Esophagus squamous epithelium (tissue), 5 donors: ENCODE measurements at places on chromosomes 16 and 17.

- H3K4me3 ChIP-seq: no peak overlapping the region
- no peak for DNase-seq
- no peaks in the 10 kb centered on the region for H3K36me3 ChIP-seq
Observed at GRCh38 chr16:86079255-86079885, 180.4 kb downstream of the IRF8 start.

- H3K4me3 ChIP-seq: no peak overlapping the region
- no peaks in the 10 kb centered on the region for H3K36me3 ChIP-seq
- no peak for DNase-seq
- no peaks in the 10 kb centered on the region for H3K27me3 ChIP-seq
Observed at GRCh38 chr16:81514041-81514559, 69.5 kb downstream of the CMIP start.

GRCh38 chr16:73483934-73484711 is 436.2 kb upstream of the ZFHX3 start:
- H3K27ac ChIP-seq: no peak overlapping the region
- no peak overlapping the region for H3K4me3 ChIP-seq
- no peaks in the 10 kb centered on the region for H3K36me3 ChIP-seq

DNA sequence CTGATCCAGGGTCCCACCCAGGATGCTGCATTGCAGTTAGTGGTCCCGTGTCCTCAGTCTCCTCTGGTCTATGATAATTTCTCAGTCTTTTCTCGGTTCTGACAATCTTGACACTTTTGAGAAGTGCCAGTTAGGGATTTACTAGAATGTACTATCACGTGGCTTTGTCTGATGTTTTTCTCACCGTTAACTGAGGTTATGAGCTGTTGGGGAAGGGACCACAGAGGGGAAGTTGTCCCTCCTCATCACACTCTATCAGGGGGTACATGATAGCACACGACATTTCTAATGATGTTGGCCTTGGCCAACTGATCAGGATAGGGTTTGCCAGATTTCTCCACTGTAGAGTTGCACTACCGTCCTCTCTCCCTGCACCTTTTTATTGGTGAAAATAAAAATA is 250.9 kb upstream of the SDK2 start:
- H3K4me1 ChIP-seq: no peaks in the 10 kb centered on the region
- DNase-seq: no peak
- H3K36me3 ChIP-seq: no peaks in the 10 kb centered on the region
- H3K27ac ChIP-seq: no peak overlapping the region
- H3K27me3 ChIP-seq: no peaks in the 10 kb centered on the region

- no peaks in the 10 kb centered on the region for H3K27me3 ChIP-seq
- H3K4me3 ChIP-seq: peak overlapping the region; percentile 98
- no peak overlapping the region for H3K27ac ChIP-seq
- peaks cover 85% of the 10 kb centered on the region for H3K4me1 ChIP-seq
- DNase-seq: no peak
- H3K36me3 ChIP-seq: no peaks in the 10 kb centered on the region
Observed at GRCh38 chr16:3876695-3877094, 3.8 kb downstream of the CREBBP start.

DNA sequence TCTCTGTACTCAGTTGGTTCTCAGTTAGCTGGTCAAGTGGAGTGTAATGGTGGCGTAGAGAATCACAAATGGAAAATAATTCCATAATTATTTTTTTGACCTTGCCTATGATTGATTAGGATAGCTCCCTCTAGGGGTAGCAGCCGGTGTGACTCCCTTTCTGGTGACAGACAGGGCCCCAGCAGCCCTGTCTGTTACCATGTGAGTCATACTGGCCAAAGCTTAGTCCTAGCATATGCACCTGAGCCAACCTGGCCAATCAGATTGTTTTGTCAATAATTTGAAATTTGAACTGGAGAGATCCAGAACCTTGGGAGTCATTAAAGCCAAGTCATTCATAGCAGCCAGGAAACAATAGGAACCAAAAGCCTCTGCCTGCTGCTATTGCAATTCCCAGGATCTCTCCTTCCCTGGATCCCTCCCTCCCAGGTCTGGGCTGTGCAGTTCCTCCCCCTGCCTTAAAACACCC is 5.6 kb downstream of the PNPO start:
- H3K27me3 ChIP-seq: no peaks in the 10 kb centered on the region
- H3K4me3 ChIP-seq: no peak overlapping the region

DNA sequence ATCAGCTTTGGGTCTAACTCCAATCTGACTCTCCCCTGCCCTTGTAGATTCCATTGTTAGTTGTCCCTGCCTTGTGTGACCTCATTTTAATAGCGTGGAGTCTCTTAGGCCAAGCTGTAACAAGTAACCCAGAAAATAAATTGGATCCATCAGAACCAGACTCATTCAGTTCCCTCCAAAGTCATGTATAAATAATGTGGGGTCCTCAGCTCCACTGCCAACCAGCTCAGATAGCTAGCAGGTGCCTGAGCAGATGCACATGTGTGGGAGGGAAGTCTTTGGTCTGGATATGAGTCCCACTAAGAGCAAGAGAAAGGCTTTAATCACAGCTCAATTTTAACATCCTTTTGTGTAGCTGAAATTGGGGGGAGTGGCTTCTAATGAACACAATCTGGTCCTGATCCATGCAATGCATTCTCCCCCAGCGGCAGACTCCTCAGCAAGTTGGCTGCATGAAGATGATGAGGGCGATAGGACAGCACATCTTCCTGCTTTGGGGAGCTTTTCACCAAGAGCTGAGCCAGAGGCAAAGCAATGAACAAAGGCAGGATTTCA is 151.6 kb downstream of the ABCC12 start:
- H3K4me1 ChIP-seq: no peaks in the 10 kb centered on the region
- no peak overlapping the region for H3K4me3 ChIP-seq
- no peaks in the 10 kb centered on the region for H3K36me3 ChIP-seq
- no peak for DNase-seq
- H3K27ac ChIP-seq: no peak overlapping the region

DNA sequence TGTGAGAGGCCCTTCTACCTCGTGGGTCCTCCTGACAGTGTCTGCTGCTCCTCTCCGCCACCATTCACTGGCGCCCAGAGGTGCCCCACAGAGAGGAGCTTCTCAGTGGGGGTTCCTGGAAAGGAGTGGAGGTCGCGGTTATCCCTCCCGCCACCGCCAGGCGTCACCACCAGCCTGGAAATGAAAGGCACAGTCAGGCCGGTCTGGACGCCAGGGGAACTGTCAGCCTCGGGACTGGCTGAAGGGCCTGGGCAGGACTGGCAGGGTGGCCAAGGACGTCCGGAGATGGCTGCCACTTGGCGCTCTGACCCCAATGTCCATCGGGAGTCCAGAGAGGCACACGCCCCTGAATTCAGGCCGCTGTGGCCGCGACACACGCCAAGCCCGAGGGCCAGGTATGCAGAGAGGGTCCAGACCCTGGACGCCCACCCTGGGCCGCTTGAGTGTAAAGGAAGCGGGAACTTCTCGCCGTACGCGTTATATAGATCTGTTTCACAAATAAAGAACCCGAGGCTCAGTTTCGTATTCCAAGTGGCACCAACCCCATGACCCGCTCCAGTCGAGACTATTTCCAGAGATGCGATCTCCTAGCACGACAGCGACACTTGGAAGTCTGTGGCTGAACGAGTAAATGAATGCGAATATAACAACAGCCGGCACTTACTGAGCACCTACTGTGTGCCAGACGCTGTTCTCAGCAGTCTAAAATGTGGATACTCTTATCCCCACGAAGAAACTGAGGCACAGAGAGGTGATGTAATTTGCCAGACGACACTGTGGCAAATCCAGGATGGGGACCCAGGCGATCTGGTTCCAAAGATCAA is 7.6 kb upstream of the NXPH3 start:
- peak overlapping the region; percentile 61 for H3K4me3 ChIP-seq
- peak; percentile 33 for DNase-seq
- peaks cover 8% of the 10 kb centered on the region for H3K4me1 ChIP-seq
- peak overlapping the region; percentile 57 for H3K27ac ChIP-seq
- H3K27me3 ChIP-seq: no peaks in the 10 kb centered on the region

- no peaks in the 10 kb centered on the region for H3K36me3 ChIP-seq
- DNase-seq: no peak
- no peaks in the 10 kb centered on the region for H3K27me3 ChIP-seq
- H3K4me3 ChIP-seq: no peak overlapping the region
- H3K27ac ChIP-seq: no peak overlapping the region
- H3K4me1 ChIP-seq: no peaks in the 10 kb centered on the region
Observed at GRCh38 chr16:73713778-73714495, 582.7 kb upstream of the PSMD7 start.

DNA sequence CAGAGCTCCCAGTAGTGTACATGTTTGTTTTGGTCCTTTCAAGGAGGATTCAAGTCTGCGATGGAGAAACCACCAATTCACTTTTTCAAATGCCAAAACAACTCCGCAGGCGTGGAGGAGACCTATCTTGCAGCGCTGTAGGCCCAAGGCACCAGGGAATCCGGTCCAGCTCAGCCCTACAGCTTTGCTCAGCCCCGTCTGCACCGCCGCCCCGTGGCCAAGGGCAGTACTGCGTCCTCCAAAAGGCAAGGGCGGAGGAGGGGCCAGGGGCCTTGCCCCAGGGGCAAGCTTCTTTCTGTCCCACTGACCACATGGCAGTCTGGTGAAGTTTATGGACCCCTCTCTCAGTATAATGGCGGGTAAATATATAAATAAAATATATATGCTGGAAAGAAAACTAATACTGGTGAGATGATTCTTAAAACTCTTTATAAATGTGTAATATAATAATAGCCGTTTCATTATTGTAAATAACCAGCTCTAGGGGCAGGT is 709 bp upstream of the CD300LG start:
- no peak for DNase-seq
- H3K36me3 ChIP-seq: no peaks in the 10 kb centered on the region
- peaks cover 15% of the 10 kb centered on the region for H3K27me3 ChIP-seq
- peak overlapping the region; percentile 33 for H3K27ac ChIP-seq
- H3K4me3 ChIP-seq: no peak overlapping the region

DNA sequence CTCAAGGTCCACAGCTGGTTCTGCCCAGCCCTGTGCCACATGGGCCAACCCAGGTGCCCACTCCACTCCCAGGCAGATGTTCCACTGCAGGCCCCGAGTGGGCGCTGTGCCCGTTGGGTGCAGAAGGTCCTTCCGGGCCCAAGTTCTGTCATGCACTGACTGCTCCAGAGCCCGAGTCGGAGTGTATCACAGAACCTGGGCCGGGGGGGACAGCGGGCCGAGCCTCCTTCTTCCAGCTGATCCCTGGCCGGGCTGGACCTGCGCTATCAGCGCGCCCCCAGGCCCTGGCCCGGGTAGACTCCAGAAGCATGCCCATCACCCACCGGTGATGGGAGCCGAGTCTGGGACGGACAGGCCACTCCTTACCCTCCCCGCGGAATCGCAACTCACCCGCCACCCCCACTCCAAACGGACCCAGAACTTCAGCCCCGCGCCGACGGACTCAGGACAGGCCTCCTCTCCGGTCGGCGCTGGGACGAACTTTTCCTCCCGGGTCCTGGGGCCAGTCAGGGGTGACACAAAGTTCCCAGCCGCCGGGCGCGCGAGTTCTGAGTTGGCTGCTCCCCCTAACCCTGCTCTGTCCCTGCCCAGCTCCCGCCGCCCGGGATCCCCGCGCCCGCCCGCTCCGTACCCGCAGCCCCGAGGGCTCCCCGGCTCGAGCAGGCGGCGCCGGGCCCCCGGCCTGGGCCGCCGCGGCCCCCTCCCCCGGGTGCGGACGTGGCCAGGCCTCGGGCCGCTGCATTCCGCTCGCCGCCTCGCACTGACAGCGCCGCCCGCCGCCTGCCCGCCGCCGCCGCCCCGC is at the start of gene COPZ2:
TSS of gene COPZ2 (minus strand) at position 762 of the 802 bp plus-strand sequence. CDS start at position 742, 20 bp downstream.
- DNase-seq: no peak
- peaks cover 6% of the 10 kb centered on the region for H3K4me1 ChIP-seq
- H3K4me3 ChIP-seq: peak within 1 kb of the TSS; percentile 69
- no peaks in the 10 kb centered on the region for H3K36me3 ChIP-seq

- H3K27me3 ChIP-seq: no peaks in the 10 kb centered on the region
- peak overlapping the region; percentile 91 for H3K27ac ChIP-seq
- H3K36me3 ChIP-seq: peaks cover 21% of the 10 kb centered on the region
- DNase-seq: peak; percentile 53
- peaks cover 88% of the 10 kb centered on the region for H3K4me1 ChIP-seq
- H3K4me3 ChIP-seq: peak overlapping the region; percentile 52
Observed at GRCh38 chr17:17823433-17824118, 13.2 kb downstream of the SREBF1 start.

DNA sequence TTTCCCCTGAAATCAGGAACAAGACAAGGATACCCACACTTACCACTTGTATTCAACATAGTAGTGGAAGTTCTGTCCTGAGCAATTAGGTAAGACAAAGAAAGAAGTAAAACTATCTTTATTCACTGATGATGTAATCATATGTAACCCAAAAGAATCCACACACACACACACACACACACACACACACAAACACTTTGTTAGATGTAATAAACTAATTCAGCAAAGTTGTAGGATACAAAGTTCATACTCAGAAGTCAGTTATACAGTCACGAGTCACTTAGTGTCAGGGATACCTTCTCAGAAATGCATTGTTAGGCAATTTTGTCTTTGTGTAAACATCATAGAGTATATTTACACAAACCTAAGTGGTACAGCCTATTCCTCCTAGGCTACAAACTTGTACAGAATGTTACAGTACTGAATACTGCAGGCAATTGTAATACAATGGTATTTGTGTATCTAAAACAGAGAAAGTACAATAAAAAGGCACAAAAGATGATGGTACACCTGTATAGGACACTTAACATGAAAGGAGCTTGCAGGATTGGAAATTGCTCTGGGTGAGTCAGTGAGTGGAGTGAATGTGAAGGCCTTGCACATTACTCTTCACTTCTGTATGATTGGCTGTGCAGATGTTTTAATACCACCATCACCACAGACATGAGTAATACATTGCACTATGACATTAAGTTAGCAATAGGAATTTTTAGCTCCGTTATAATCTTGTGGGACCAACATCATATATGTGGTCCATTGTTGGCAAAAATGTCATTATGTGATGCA is 370.1 kb downstream of the ZFHX3 start:
- H3K36me3 ChIP-seq: no peaks in the 10 kb centered on the region
- no peak overlapping the region for H3K4me3 ChIP-seq
- H3K27ac ChIP-seq: no peak overlapping the region
- H3K27me3 ChIP-seq: no peaks in the 10 kb centered on the region

GRCh38 chr16:9102943-9103342 is 11.5 kb downstream of the HAPSTR1 start:
- H3K4me3 ChIP-seq: no peak overlapping the region
- H3K36me3 ChIP-seq: peaks cover 15% of the 10 kb centered on the region
- no peaks in the 10 kb centered on the region for H3K27me3 ChIP-seq
- H3K27ac ChIP-seq: no peak overlapping the region
- H3K4me1 ChIP-seq: peaks cover 22% of the 10 kb centered on the region
- DNase-seq: no peak

DNA sequence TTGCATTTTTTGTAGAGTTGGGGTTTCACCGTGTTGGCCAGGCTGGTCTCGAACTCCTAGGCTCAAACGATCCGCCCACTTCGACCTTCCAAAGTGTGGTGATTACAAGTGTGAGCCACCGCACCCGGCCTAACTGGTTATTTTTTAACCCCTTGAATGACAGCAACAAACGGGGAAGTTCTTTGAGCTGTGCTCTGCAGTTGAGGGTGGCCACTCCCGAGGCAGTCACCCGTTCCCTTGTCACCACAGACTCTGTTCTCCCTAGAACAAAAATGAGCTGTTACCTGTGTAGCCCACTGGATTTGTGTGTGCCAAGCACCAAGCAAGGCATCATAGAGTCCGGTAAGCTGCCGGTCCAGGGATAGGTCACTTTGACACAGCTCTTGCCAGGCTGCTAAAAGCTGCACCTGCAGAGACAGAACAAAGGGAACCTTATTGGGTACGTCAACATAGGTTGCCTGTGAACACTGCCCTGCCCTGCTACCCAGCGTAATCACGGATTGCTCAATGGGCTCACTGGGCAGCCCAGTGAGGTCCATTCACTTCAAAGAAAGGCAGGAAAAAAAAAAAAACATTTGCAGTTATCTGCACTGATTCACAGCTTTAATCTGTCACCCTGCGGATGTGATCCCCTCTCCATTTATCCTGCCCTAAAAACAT is 19.6 kb downstream of the COG7 start:
- peaks cover 7% of the 10 kb centered on the region for H3K4me1 ChIP-seq
- no peak overlapping the region for H3K4me3 ChIP-seq
- DNase-seq: no peak
- no peaks in the 10 kb centered on the region for H3K27me3 ChIP-seq
